ENCODE measurements at places on chromosomes 6 and 20.

DNA sequence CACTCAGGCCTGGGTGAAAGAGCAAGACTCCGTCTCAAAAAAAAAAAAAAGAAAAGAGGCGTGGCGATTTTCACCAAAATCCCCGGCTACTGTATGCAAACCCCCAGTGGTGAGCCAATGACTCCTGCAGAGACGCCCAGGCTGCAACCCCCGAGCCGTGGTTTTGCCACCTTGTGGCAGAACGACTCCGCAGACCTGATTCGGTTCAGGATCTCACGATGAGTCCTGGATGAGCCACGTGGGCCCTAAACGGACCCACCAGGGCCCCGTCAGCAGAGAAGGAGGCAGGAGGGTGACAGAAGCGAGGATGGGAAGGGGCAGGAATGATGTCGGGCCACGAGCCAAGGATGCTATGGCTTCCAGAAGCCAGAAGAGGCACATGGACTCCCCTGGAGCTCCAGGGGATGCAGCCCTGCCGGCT, 42.5 kb downstream of the SLC2A4RG start:
- no peak for DNase-seq

DNA sequence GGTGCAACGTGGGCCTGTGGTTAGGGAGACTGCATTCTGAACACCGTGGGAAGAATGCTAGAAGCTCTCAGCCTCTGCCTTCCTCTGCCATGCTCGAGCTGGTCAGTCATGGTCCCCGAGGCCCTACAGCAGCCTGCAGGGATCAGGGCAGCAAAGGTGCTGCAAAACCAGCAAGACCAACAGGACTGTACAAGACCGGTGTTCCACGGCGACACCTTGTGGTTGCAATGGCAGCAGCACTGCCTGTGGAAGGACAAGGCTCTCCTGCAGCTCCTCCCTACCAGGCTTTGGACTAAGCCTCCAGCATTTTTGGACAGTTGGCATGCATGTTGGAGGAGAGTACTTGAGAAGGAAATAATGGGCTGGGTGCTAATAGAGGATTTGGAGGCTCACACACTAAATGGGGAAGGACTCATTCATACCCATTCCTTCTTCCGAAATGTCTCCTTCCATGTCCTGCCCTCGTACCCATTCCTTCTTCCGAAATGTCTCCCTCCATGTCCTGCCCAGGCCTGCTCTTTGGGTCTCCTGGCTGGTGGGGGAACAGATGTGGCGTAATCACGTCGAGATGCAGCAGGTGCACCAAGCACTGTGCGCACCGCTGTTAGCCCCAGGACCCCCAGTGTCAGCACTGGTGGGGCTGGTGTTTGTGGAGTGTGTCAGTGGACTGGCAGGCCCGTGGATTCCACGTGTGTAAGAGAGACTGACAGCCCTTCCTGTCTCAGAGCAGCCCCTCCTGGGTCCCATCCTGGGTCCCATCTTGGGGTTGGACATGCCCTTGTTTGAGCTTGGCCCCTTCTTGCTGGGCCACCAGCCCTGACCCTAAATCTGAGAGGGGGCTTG, 18.6 kb upstream of the MYT1 start:
- no peak for DNase-seq

DNA sequence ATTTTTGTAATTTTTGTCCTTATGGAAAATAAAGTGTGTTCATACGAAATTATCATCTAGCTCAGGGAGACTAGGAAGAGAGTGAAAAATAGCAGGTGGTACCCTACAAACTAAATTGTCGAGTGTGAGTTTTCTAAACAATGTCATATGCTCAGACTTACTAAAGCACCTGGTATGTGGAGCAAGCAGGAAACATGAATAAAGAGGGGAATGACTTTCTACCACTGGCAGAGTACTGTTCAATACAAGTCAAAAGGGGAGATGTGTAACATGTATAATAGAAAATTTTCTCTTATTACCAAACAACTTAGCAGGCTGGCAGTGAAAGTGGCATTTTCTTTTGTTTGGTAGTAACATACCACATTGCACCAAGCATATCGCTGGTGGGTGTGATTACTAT, 36.1 kb downstream of the CTNNBL1 start:
- DNase-seq, result no peak

DNA sequence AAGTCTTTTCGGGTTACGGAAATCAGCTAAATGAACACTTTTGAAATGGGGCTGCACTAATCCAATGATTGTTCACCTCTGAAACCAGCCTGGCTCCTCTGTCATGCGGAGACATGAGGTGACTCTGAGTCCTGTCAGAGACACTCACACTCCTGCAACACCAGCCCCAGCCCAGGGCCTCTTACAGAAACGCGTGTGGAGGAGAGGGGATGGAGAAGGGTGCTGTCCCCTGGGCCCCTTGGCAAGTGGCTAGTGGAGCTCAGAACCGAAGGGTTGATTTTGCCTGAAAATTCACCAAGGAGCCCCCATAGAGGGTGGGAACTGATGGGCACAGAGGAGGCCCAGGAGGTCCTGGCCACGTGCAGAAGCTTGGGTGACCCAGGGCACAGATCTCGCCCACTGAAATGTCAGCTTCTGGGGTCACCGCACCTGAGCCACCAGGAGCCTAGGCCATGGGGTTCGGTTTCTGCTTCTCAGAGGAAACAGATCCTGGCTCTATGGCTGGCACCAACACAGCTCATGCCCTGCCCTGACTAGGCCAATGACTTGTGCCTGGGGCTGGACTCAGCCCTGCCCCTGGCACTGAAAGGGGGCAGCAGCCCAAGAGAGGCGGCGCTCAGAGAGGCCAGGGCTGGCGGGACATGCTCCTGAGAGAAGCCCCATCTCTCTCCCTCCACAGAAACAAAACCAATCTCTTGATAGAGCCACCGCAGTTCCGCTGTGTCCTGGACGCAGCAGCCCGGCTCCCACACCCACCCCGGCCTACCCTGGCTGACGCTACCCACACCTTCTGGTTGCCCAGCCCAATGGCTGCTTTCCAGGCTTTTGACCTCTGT, 144.7 kb downstream of the ERMARD start:
- DNase-seq, result no peak

- DNase-seq, result no peak
Measured at GRCh38 chr6:164195942-164196281, 781.4 kb downstream of the QKI start.

DNA sequence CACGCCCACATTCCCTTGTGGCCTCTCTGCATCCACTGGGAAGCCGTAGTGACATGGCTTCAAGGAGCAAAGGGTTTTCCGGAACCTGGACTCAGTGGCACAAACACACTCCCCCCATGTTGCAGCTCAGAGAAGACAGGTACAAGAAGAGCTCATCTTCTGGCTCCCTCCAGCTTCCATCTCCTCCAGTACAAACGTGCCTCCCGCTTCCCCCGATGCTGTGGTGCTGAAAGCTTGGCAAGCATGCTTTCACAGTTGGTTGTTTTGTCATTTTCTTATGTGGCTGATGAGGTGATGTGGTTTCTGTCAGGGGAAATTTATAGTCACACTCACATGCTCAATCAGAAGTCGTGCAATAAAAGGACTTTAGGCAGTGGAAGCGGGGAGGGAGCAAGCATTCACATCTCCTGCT, 258.5 kb downstream of the KIF16B start:
- DNase-seq, result no peak

DNA sequence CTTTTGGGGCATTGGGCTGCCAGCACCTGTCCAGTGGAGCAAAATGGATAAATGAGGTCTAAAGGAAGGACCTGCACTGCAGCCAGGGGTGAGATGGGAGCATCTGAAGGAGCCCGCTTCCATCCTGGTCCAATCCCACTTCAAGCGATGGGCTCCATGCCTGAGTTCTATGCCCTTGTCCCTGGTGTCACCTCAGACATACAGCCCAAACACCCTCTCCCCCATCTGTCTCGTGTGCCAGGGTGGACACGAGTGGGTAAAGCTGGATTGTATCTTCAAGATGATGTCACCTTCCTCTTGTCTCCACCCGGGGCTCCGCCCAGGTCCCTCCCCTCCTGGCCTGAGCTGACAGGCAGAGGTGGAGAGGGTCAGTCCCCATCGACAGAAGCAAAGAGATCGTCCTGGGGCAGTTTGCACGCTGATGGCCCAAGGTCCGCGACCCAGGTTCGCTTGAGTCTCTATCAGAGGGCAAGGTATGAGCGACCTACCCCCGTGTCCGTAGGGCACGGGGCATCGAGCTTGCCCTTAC, 544 bp downstream of the SMIM29 start:
- DNase-seq, result peak; percentile 61

GRCh38 chr20:37525810-37526209, 1.9 kb downstream of the BLCAP start:
- DNase-seq, result no peak

- no peak for DNase-seq
Measured at GRCh38 chr20:47354464-47354713, 2.1 kb downstream of the ZMYND8 start.

DNA sequence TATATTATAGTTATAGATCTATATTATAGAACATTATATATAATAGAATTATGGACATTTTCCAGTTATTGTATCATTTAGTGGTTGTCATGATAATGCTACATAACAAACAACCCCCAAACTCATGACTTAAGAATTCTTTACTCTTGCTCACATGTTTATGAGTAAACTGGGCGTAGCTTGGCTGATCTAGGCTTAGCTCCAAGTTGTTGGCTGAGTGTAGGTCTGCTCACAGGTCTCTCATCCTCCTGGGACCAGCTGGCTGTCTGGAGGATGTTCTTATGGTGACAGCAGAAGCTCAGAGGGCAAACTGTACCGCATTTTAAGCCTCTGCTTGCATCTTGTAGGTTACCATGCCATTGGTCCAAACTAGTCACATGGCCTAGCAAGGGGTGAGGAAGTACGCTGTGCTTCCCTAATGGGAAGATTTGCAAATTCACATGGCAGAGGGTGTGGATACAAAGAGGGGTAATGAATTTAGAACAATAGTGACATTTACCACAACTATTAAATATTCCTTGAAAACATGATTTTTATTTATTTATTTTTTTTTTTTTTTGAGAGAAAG, 34.2 kb downstream of the ARHGAP40 start:
- no peak for DNase-seq

DNA sequence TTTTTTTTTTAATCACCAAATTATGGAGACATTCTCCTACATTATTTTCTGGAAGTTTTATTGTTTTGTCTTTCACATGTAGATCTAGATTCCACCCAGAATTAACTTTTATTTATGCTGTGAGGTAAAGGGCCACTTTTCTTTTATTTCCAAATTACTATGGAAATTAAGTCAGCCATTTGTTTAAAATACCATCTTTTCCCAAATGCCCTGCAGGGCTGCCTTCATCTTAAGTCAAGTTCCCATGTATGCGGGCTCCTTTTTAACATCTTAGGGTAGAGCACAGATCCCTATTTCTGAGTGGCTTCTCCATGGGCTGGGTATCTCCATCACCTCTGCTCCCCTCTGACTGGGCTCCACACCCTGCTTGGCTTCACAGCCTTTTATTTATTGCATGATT, 348.4 kb downstream of the SOX4 start:
- DNase-seq, result no peak

DNA sequence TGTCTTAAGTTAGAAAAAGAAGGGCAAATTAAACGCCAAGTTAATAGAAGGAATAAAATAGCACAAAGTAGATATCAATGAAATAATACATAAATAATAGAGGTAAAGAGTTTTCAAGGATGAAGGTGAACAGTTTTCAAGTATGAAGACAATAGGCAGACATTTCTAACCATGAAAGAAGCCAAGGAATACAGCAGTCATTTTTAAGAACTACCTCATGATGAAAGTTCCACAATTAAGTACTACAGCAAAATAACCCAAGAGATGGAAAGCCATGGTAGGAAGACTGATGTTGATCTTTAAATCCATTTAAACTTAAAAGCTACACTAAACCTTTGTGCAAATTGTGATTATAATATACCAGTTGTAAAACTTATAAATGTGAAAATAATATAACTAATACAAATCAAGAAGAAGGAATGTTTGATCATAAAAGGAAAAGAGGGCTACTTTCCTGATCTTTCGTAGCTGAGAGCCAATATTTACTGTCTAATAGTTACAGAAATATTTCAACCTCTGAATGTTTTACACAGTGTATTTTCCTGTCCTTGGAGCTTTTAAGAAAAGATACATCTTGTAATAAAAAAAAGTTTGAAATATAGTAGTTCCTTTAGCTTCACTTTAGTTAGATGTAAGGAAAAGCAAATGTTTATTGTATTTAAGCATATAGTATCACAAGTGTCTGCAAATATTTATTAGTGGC, 143.1 kb downstream of the STXBP5 start:
- no peak for DNase-seq

DNA sequence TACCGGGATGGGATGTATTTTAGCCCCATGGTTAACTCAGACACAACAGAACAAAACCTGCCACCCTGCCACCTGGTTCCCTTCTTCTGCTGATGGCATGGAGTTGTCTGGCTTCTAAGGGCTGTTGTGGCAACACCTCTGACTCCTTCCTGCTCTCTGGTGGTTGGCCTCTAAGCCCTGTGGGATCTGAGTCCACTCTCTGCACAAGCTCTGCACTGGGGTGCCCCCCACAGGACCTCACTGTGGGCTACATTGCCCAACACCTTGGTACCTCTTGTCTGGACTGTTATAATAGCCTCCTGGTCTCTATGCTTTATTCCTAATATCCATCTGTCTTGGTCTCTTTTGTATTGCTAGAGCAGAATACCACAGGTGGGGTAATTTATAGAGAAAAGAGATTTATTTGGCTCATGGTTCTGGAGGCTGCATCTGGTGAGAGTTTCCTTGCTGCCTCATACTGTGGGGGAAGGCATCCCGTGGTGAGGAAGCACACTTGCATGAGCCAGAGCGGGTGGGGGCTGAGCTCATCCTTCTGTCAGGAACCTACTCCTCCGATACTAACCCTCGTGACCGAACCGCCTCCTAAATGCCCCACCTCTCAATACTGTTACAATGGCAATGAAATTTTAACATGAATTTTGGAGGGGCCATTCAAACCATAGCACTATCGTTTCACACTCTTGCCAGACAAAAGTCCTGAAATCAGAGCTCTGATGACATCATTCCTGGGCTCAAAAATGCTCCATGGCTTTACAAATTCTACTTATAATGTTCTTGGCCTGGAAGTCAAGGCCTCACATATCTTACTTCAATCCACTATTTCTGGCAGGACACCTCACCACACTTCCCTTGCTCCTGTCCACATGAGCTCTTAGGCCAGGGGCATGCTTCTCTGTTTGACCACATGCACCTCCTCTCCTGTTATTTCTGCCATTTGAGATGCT, 127.2 kb downstream of the PAX1 start:
- DNase-seq, result no peak

DNA sequence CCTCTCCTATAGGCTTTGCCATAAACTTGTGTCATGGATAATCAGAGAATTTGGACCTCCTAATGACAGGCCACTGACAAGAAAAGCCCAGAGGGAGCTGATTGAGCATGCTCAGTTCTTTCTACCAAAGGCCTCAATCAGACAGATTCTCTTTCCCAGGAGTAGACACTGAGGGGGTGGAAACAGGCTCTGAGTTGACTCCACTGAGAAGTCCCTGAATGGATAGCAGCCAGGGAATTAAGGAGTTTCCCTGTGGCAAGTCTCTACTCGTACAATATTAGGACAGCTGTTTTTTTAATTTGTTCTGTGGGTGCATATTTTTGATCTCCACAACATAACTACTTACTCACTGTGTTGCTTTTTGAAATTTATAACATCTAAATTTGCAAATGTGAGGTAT, 63.3 kb downstream of the SLC16A10 start:
- no peak for DNase-seq

GRCh38 chr6:138593124-138593877, 94.0 kb upstream of the NHSL1 start:
- peak; percentile 45 for DNase-seq

GRCh38 chr6:119083007-119083406, 4.5 kb upstream of the FAM184A start:
- DNase-seq, result no peak

Measured in frontal cortex (tissue), 4 donors.